ENCODE measurements at places on chromosomes 11 and 22.

GRCh38 chr22:27718186-27719035, 83.1 kb downstream of the MN1 start:
- no peak for DNase-seq

- no peak for DNase-seq
These were observed 6.5 kb downstream of the DTX4 start for GRCh38 chr11:59178402-59178801.

DNA sequence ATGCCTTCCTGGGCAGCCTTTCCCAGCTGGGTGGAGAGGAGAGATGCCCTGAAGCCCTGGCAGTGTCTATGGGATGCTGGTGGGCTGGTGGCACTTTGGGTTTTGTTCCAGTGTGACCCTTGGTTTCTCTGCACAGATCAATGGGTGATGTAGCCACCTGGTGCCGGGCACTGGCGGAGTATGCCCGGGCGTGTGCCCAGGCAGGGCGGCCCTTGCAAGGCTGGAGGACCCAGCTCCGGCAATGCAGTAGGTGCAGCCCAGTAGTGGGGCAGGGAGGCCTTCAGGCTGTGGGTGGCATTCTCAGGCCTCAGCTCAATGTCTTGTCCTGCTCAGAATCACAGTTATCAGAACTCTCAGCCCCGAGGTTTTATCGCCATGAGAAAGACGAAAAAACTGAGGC, 11.9 kb downstream of the OTOG start:
- no peak for DNase-seq

DNA sequence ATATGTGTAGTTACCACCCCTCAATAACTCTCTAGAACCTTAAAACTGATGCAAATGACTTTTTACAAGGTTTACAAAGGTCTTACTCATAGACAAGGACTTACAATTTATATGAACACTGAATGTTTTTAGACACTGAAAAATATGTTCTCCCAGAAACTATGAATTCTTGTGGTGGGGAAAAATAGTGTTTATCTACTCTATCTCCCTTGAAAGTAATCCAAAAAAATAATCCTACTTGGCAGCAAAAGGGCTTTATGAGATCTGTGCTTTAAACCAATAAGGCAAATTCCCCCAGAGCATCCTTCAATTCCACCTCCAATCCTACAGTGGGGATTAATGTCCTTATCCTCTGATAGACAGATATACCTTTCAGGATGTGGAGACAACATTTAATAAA, 1984.1 kb upstream of the RAG2 start:
- no peak for DNase-seq

GRCh38 chr11:20712912-20713311, 43.5 kb downstream of the NELL1 start:
- no peak for DNase-seq

DNA sequence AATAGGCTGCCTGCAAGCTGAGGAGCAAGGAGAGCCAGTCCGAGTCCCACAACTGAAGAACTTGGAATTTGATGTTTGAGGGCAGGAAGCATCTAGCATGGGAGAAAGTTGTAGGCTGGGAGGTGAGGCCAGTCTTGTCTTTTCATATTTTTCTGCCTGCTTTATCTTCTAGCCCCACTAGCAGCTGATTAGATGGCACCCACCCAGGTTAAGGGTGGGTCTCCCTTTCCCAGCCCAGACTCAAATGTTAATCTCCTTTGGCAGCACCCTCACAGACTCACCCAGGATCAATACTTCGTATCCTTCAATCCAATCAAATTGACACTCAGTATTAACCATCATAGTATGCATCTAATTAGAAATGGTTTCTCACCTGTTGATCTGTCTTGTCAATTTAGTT, 5.0 kb upstream of the COX8A start:
- no peak for DNase-seq

Measured in stimulated activated CD8-positive, alpha-beta memory T cell treated with anti-CD3 and anti-CD28 coated beads, Interleukin-7, amount 100 ng/mL, for 1 hour (primary cell).